CD4-positive, alpha-beta T cell treated with Interleukin-6 for 4 hours (primary cell): ENCODE measurements at places on chromosomes 6 and 20.
A peak's percentile ranks its signal among the peaks of the same experiment; 100 is the strongest.

GRCh38 chr20:63058696-63059335 lies 52.1 kb upstream of the BHLHE23 start:
- no peak for DNase-seq

GRCh38 chr6:32922083-32922482 lies 18.7 kb downstream of the HLA-DMB start:
- no peak for DNase-seq

DNA sequence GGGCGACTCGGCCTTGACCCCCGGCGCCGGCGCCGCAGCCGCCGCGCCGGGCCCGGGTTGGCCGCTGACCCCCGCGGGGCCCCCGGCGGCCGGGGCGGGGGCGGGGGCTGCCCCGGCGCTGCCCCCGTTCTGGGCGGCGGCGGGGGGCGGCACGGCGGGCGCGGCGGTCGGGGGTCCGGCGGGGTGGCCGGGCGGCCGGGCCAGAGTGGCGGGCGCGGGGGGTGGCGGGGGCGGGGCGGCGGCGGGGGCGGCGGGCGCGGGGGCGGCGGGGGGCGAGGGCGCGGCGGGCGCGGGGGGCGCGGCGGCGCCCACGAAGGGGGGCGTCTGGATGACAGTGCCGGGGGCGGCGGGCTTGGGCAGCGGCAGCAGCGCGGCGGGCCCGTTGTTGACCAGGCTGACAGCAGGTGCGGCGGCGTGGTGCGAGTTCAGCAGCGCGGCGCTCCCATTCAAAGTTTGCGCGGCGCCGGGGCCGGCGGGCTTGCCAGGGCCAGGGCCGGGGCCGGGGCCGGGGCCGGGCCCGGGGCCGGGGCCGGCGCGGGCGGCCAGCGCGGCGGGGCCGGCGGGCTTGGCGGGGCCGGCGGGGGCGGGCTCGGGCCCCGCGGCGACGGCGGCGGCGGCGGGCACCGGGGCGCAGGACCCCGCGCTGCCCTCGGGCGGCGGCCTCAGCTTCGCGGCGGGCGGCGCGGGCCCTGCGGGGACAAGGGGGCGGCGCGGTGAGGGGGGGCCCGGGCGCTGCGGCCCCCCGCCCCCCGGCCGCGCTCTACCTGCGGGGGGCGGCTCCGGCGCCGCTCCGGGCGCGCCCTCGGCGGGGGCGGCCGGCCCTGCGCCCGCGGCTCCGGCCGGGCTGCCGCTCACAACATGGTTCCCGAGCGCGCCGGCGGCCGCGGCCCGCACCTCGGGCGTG lies 659 bp downstream of the TAF4 start:
- DNase-seq = no peak

- no peak for DNase-seq
Measured at GRCh38 chr6:25883991-25884390, 9.9 kb upstream of the SLC17A3 start.

GRCh38 chr20:43749734-43750294 lies 23.0 kb upstream of the GTSF1L start:
- peak; percentile 85 for DNase-seq

DNA sequence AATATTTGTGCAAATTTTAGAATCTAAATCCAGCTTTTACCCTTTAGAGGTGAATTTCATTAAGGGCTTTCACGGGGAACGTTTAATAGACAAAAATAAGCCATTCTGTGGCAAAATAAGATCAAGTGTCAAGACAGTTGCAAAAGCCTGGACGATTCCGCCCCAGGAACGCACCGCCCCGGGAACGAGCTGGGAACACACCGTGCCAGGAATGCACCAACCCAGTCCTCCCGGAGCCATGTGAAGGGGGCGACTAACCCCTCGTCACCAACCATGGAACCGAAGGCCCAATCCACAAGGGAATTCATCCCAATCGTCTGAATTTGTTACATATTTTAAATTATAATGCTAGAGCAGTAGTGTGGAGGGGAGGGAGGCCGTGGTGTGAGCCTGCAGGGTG lies 20.8 kb upstream of the TCFL5 start:
- no peak for DNase-seq

GRCh38 chr20:4776079-4776630 lies 54.4 kb downstream of the PRND start:
- no peak for DNase-seq

DNA sequence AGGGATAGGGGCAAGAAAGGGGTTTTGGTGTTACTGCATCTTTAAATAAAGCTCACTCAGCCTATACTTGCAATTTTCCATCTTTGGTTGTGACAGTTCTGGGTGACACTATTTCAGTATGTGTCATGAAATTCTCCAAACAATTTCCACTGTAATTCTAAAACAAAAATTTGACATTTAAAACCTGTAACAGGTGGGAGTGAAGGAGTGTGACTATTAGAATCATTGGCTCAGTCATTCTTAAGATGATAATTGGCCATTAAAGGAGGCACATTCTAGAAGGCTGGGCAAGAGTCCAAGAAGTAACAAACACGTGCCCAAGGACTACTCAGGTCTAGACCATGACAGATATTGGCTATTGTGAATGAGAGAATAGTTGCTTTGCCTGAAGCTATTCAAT lies 153.3 kb upstream of the ARG1 start:
- DNase-seq = no peak

DNA sequence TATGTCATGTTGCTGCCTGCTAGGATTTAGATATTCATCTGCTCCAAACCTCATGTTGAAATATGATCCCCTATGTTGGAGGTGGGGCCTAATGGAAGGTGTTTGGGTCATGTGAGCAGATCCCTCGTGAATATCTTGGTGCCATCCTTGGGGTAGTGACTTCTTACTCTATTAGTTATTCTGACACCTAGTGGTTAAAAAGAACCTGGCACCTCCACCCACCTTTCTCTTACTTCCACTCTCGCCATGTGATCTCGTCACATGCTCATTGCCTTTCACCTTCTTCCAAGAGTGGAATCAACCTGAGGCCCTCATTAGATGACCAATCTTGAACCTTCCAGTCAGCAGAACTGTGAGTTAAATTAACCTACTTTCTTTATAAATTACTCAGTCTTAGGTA lies 549.4 kb upstream of the SYNCRIP start:
- no peak for DNase-seq

GRCh38 chr6:15299430-15300131 lies 53.7 kb downstream of the JARID2 start:
- peak; percentile 47 for DNase-seq

- DNase-seq = no peak
Measured at GRCh38 chr20:39112178-39112743, 150.1 kb downstream of the DHX35 start.

- DNase-seq = no peak
Measured at GRCh38 chr6:34485321-34486060, 19.6 kb downstream of the PACSIN1 start.

DNA sequence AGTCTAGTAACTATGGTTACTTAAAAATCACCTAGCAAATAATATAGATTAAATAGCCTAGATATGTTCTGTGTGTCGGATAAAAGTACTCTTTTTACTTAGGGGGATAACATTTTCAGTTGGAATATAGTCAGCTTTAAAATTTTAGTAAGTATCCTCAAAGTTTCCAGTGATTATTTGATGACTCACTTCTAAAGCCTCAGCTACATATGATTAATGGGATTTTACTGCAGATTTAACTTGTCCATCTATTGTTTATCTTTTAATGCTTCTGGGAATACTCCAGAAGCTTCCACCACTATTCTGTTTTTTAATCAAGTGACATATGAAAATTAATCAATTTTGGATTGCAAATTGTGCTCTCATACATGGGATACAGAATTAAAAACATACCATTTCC lies 8.7 kb upstream of the TENT5A start:
- no peak for DNase-seq

DNA sequence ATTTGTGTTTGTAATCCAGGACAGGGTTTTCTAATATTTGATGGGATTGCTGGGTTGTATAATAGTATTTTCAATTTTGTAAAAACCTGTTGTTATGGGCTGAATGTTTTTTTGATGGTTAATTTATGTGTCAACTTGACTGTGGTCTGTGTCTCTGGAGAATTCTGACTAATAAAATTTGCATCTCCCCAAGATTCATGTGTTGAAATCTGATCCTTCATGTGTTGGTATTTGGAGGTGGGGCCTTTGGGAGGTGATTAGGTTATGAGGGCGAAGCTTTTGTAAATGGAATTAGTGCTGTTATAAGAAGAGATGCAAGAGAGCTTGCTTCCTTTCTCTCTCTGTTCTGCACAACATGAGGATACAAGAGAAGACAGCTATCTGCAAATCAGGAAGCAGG lies 48.7 kb upstream of the SAMD5 start:
- DNase-seq = no peak

DNA sequence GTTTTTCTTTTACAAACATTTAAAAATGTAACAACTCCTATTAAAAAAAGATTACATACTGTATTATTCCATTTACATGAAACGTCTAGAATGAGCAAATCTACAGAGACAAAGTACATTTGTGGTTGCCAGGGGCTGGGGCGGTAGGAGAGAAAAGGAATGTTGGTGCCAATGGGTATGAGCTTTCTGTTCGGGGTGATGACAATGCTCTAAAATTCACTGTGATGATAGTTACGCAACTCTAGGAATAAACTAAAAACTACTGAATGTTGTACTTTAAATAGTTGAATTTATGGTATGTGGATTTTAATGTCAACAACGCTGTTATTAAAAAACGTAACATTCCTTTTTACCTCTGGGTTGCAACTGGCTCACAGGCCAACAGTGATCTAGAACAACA lies 211.1 kb downstream of the GMDS start:
- DNase-seq = no peak

DNA sequence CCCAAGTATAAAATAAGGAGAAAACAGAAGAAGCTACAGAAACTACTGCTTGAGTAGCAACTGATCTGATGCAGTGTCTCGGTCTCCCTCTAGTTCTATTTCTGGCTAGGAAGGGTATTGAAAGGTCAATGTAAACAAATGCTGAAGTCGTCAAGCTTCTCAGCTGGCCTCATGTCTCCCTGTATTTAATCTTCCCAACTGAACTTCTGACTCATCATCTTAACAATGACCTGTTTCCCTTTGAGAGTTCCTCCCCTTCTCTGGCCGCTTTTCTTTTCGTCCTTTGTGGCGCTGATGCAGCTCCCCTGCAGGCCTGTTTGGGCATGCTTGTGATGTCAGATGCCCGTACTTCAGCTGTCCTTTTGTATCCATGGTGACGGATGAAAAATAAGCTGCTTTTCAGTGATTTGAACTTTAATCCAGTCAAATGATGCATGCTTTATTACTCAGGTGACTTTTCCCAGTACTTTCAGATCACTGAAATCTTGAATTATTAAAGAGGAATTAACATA lies 7.8 kb upstream of the LCA5 start:
- no peak for DNase-seq

DNA sequence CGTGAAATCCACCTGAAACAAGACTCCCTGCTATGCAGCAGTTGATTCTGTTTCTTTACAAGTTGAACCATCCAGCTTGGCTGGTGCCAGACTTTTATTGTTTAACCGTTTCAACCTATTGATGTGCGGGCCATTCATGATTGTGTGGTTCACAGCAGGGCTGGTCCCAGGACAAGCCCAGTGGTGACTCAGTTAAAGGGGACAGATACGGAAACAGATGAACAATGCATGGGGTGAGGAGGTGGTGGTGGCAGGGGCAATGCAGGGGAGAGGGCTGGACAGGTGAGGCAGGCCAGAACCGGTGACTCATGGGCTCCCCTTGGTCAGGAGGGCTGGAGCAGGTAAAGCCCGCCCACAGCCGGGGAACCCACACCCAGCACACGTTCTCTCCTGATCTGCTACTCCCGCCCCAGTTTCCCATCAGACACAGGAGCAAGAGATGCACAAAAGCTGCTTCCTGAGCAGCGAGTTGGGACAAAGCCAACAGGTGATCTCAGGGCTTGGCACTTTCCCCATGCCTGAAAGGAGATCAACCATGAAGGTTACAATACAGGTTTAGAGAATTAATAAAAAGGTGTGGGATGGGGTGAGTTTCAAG lies 232.2 kb downstream of the LY86 start:
- DNase-seq = no peak

DNA sequence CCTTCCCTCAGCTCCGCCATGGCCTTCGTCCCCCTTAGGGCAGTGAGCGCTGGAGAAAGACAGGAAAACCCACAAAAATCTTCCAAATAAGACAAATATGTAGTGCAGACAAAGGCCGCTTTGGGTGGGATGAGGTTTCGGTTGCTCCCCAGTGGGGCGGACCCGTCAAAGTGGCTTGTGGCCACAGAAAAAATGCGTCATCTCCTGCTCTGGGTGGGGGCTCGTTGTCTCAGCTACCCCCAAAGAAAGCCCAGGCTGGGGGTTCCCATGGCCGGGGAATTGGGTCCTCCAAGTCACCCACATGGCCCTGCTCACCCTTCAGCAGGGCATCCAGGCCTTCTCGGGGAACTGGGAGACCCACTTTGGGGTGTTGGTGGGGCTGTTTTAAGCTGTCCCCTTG lies 21.9 kb upstream of the SCUBE3 start:
- no peak for DNase-seq

DNA sequence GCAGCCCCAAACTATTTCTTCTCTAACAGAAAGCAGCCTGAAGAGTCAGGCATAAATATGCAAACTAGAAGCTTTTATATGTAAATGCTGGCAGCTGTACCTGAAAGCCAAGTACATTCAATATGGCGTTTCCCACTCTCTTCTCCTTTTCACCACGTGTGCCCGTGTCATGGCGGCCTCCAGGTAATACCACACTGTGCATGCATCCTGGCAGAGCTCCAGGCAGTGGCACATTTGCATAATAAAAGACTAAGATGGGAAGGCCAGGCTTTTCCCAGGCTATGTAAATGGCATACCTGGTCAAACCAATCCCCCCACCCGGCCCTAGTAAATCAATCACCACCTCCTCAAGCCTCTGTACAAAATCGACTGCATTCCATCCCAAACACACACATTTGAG lies 120.6 kb downstream of the MMUT start:
- DNase-seq = no peak

DNA sequence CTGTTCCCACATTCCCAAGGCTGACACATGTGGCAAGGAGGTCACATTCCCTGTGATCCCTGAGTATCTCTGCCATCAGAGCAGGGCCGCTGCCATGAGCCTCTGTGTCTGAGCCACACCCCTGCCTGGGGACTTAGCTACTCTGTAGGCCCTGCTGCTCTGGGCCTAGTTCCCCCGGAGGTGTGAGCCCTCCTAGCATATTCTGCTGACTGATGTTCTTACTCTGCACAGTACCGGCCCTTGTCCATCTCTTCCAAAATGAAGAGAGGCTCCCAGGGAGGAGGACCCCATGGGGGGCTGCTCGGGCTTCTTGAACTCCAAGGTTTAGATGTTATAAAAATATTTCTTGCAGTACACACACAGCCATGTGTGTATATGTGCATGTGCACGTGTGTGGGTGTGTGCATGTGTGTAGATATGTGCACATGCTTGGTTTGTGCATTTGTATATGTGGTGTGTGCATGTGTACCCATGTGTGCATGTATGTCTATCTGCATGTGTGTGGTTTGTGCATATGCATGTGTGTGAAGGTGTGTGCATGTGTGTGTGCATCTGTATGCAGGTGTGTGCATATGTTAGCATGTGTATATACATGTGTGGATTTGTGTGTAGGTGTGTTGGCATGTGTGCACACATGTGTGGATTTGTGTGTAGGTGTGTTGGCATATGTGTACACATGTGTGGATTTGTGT lies 101.2 kb downstream of the ERMARD start:
- DNase-seq = no peak

DNA sequence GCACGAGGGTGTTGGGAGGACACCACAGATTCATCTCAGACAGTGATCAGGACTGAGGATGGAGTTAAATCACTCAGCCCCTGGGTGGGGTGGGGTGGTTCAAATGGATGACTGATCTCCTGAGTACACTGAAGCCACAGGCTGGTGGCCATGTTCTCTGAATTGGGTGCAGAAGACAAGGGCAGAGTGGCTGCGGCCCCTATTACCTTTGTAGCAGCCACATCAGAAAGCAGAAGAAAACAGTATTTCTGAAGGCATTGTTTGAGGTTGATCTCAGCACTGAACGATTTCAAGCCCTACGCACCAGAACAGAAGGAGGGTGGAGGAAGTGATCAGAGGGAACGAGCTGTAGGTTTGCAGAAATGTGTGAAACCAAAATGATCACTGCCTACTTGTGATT lies 71.6 kb downstream of the SH3BGRL2 start:
- peak; percentile 25 for DNase-seq
